ENCODE measurements at places on chromosomes 13 and 19.

DNA sequence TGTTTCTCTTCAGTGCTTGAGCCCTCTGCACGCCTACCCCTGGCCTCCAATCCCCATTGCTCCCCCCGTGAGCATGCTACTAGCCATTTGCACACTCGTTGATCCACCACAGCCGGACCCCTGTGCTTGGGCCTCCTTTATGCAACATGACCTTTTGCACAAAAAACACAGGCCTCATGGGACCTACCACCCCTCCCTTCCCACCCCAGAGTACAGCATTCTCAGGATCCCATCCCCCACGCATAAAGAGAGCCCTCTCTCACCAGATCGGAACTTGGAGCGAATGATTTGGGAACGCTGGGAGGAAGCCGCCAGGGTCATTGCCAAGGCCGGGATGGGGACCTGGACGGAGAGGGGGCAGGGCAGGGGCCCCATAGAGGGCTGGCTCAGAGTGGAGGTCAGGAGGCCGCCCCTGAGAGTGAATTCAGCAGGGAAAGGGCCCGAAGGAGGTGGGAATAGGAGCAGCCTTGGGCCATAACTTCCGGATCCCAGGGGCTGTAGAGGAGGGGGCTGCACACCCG, 754 bp downstream of the MAMSTR start:
- no peak for DNase-seq

GRCh38 chr19:17194608-17195007, 20.5 kb upstream of the USE1 start:
- no peak for DNase-seq

GRCh38 chr19:14166999-14167575, 30.7 kb upstream of the ASF1B start:
- no peak for DNase-seq

DNA sequence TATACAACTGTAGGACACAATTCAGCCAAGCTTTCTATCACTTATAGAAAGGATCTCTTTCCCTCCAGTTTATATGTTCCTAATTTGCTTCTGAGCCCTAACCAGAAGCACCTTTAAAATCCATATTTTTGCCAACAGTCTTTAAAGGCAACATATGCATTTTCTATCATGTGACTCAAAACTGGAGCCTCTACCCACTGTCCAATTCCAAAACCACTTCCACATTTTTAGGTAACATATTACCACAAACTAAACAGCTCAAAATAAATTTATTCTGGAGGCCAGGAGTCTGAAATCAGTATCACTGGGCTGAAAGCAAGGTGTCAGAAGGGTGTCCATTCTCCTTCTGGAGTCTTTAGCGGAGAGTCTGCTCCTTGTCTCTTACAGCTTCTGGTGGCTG, 15.9 kb upstream of the EFNB2 start:
- DNase-seq, result no peak

DNA sequence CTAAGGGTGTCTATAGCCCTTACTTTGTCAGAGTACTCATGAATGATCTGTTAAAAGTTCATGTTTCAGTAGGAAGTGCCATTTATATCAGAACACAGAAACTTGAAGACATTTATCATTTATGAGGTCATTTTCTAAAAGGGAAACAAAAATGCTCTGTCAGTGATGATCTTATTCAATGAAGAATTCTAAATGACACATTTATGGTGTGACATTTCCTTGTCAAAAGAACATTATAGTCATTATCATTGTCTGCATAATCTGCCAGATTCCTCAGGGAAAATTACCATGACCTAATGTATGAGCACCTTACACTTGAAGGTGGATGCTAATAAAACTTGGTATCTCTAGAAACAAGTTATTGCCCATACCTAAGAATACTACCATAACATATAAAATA, 853.8 kb upstream of the SLITRK6 start:
- DNase-seq, result no peak

GRCh38 chr13:45416516-45417128, 1.6 kb downstream of the SLC25A30 start:
- no peak for DNase-seq

DNA sequence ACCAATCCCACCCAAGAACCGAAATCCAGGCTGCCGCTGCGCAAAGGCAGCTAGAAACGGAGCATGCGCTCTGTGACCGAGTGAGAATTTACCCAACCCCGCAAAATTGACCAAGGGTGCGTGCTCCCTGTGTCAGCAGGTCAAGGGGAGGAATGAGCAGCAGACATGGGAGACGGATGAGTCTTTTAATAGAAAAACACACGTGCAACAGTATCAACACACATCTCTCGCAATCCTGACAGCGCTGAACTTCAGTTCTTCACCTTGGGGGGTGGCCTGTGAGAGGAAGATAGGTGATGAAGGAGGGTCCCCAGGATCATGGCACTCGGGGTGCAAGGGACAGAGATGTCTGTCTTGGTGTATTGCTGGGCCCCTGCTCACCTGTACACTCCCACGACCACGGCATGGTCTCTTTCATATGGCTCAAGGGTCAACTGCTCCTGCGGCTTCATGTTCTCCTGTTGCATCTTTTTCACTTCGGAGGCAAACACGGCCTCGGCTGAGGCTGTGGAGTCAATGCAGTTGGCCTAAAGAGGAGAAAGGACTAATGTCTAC, 402 bp upstream of the DYRK1B start:
- DNase-seq, result no peak

DNA sequence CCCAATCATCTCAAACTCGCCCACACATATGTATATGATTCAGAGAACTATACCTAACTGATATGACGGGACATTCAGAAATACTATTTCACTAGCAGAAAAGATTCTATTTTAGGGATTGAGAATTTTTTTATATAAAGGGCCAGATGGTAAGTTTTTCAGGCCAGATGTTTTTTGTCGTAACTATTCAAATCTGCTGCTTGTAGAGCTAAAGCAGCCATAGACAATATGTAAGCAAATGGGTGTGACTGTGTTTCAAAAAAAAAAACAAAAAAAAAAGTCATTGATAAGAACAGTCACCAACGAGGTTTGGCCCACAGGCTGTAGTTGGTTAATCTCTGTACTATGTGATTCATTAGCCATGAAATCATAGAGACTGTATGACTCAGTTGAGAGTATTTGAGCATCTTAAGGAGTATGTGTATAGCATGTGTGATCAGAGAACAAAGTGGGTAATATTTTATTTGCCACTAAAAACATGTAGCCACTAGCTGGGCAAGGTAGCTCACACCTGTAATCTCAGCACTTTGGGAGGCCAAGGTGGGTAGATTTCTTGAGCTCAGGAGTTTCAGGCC, 2724.7 kb downstream of the PCDH9 start:
- DNase-seq, result no peak

GRCh38 chr19:37970699-37971098, 63.7 kb downstream of the SIPA1L3 start:
- no peak for DNase-seq

GRCh38 chr13:67736646-67737420, 506.7 kb upstream of the PCDH9 start:
- DNase-seq, result no peak

GRCh38 chr13:43303033-43303729, 279.8 kb downstream of the DNAJC15 start:
- DNase-seq, result no peak

GRCh38 chr13:51292000-51292565, 47.4 kb upstream of the SERPINE3 start:
- DNase-seq, result no peak

- no peak for DNase-seq
Observed at GRCh38 chr13:85725433-85725832, 73.8 kb downstream of the SLITRK6 start.

DNA sequence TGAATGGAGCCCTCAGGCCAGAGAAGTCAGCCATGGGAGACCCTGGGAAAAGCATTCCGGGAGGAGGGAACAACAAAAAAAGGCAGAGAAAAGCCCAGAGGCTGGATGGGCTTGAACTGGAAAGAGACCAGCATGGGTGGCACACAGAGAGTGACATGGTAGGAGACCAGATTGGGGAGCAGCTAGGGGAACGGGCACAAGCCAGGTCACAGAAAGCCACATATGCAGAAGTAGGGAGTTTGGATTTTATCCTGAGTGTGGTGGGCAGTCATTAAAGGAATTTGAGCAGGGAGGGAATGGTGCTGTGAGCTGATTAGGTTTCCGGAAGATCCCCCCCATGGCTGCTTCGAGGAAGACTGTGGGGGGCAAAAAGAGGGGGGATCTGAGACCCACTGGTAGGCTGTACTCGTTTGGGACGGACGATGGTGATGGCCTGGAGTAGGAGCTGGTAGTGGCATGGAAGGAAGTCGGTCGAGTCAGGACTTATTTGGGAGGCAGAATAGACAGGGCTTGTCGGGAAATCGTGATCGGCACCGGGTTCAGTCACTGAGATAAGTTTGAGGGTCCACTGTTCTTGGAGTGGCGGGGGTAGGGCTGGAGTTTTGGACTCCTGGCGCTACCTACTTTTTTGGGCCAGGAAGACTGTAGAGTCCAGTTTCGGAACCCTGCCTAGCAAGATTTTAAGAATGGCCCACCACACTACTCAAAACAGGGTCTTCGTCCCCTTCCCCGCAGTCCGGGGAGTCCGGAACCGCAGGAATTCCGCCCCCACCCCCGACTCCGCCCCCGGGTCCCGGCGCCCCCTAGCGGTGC, 949 bp downstream of the SERTAD1 start:
- no peak for DNase-seq

DNA sequence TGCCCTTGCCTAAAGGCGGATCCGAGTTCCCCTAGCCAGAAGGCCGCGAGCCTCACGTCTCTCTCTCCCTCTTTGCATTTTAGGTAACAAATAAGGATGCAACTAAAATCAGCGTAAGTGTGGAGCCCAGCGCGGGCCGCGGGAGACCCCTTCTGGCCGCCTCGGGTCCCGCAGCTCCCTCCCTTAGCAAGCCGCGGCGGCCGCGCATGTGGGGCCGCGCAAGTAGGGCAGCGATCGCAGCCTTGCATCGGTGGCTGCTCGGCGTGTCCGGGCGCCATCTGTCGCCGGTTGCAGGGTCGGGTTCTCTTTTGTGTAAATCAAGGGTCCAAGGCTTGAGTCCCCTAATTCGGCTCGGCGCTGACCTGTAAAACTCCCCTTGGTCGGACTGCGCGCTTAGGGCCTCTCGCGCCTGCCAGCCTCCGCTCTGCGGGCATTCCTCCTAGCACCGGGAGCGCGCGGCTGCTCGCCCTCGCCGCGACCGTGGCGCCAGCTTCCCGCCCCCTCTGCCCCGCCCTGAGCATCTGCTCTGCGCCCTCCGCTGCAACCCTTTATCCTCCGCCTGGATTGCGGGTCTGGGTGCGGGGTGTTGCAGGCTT, 2.7 kb downstream of the VSTM2B start:
- no peak for DNase-seq

DNA sequence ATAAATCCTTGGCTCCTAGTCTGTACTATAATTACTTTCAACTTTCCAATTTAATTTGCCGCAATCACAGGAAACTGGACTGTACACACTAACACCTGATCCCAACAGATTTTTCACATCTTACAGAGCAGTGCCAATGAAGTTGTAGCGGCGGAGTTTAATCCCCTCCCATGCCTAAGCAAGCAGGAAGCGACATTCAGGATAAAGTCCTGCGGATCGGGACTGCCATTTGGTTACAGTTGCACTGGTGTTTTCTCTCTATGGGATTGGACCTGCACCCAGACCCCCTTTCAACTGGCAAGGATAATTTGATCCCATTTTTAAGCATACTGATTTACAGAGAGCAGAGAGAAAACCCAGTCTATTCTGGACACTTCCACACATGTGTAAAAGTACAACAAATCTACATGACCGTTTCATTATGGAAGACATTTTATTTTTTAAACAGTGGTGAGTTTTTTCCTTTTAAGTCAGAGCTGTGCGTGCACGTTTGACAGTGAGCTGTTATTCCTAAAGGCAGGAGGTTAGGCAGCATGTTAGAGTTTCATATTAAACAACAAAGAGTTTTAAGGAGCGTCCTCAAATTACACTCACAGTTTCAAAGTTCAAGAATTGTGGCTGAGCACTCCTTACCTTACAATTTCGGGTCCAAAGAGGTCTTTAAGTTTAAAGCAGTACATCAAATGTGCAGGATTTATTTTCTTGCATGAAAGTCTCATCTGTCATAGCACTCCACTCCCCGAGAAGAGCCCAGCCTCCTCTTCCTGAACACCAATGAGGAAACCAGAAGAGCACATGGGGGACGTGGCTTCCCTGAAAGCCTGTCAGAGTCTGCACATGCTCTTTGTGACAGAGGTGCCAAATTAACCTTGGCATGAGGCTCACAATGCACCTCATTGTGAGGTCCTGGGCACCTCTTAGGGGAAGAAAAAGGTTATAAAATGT, 141.6 kb upstream of the RFC3 start:
- DNase-seq, result no peak

DNA sequence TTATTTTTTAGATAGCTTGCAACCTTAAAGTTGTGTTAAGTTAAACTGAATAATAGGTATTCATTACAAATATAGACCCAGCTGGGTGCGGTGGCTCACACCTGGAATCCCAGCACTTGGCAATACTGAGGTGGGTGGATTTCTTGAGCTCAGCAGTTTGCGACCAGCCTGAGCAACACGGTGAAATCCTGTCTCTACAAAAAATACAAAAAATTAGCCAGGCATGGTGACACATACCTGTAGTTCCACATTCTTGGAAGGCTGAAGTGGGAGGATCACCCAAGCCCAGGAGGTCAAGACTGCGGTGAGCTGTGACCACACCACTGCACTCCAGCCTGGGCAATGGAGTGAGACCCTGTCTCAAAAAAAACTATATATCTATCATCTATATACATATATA, 386.5 kb downstream of the PCDH17 start:
- no peak for DNase-seq
